ENCODE measurements at places on chromosomes 7 and 10.
A peak's percentile ranks its signal among the peaks of the same experiment; 100 is the strongest.

DNA sequence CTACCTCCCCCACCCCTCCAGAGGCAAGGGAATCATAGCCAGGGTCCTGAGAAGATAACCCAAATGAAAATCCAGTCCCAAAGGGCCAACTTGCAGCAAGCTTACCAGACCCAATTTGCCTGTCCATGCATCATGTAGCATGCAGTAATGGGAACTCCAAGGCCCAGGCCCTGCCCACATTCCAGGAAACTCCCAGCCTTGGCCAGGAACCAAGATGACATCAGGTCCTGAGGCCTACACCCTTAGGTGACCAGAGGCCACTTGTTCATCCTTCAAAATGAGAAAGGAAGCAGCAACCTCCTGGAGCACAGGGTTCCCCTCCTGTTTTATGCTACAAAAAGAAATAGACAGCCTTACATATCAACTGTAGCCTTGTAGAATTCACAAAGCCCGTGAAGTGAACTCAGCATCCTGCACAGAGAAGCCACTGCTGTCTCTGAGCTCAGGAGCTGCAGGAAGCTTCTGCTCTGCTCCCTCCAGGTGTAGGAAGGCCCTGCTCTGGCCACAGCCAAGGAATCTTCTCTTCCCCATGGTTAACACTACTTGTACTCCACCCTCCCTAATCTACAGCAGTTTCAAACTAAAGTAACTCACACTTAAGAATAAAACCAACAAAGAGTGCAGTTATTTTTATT lies 30.3 kb upstream of the GRB10 start:
- DNase-seq: no peak

DNA sequence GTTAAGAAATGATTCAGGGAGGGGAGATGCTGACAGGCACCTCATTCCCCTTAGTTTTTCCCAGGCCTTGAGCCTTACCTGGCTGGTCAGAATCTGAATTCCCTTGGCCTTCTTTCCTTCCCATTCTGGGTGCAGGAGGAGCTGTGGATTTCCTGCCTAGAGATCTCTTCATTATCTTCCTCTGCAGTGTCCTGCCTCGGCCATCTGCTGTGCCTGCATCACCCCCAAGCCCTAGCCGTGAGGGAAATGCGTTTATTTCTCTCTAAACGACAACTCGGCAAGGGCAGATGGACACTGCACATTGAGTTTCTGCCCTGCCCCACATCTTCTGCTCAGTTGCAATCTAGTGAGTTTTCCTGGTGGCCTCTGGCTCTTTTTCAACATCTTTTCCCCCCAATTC lies 26.7 kb downstream of the ZCWPW1 start:
- DNase-seq: no peak

DNA sequence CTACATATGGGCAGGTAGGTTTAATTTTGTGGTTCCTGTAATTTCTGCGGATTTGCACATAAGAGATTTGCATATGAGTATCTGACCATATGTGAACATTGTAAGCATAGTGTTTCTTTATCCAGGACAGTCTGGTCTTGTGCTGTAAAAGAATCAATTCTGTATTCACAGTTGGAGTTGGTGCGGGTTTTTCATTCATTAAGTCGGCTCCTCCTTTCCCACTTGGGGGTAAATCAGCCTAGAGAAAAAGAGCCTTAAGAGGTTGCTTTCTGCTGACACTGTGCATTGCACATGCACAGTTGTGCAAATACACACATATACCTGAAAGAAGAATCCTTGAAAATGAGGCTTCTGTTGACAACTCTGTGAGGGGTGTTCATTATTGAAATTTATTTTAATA lies 6.1 kb upstream of the CYP26C1 start:
- no peak for DNase-seq

DNA sequence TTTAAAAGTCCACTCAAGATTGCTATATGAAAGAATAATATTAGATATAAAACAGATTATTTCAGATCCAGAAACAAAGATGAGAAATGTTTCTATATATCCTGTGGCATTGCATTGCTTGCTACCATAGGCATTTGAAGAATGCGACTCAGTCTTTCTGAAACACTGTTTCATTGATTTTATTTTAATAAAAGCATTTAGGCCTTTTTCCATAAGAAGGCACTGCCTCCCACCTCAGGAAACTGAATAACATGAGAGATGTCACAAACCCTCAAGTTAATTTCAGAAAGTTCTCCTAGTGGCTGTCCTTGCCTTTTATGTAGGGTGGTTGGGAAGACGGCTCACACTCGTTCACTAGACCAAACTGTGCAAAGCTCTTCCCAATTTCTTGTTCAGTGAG lies 23.3 kb downstream of the PRPS1L1 start:
- DNase-seq: no peak

DNA sequence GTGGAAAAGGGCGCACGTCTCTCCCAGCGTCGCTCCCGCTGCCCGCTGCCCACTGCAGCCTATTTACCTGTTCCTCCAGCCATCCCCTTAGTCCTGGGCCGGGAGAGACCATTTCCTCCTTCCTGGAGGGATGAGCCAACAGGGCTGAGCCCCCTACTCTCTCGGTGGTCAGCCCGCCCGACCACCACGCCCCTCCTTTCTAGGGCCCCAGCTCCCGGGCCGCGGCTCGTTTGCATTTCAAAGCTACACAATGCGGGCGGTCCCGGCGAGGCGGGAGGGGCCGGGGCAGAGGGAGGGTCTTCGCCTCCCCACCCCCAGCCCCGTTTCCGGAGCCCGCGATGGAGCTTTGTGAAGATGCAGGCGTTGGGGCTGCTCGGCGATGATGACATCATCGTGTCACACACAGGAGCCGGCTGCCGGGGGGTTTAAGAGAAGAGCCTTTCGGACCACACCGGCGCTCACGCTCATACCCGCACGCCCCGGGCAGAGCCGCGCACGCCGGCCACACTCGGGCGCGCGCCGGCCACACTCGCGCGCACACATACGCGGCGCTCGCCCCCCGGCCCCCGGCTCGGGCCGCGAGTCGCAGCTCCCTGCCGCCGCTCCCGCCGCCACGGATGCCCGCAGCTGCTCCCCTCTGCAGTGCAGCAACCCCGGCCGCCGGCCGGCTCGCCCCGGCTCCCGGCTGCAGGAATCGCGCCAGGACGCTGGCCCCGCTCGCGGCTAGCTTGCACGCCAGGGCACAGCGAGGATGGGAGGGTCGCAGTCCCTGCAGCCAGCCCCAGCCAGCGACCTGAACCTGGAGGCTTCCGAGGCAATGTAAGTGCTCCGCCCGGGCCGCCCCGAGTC lies 107.7 kb upstream of the BTBD16 start:
- peak; percentile 73 for DNase-seq

GRCh38 chr7:129176916-129177710 lies 11.3 kb upstream of the SMO start:
- DNase-seq: no peak

DNA sequence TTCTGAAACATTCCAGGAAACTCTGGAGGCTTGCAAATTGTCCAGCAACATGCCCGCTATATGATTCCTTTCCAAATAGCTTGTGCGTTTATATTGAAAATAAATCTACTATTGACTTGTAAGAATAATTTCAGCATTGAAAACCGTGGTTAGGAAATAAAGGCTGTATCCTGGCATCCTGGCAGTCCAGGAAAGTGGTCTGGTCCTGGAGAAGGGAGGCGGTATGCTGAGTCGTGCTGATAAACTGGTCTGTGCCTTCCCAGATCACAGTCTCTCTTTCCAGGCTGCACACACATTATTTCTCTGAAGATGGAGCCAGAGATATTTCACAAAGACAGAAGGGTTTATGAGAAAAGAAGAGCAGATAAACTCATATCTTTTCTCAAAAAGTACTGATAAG lies 350.1 kb upstream of the COBL start:
- DNase-seq: no peak

- no peak for DNase-seq
Observed at GRCh38 chr7:1321411-1322239, 89.0 kb downstream of the UNCX start.

- no peak for DNase-seq
Observed at GRCh38 chr7:108017776-108018151, 14.8 kb upstream of the LAMB1 start.

- DNase-seq: no peak
Observed at GRCh38 chr10:130542761-130543160, 406.6 kb downstream of the GLRX3 start.

DNA sequence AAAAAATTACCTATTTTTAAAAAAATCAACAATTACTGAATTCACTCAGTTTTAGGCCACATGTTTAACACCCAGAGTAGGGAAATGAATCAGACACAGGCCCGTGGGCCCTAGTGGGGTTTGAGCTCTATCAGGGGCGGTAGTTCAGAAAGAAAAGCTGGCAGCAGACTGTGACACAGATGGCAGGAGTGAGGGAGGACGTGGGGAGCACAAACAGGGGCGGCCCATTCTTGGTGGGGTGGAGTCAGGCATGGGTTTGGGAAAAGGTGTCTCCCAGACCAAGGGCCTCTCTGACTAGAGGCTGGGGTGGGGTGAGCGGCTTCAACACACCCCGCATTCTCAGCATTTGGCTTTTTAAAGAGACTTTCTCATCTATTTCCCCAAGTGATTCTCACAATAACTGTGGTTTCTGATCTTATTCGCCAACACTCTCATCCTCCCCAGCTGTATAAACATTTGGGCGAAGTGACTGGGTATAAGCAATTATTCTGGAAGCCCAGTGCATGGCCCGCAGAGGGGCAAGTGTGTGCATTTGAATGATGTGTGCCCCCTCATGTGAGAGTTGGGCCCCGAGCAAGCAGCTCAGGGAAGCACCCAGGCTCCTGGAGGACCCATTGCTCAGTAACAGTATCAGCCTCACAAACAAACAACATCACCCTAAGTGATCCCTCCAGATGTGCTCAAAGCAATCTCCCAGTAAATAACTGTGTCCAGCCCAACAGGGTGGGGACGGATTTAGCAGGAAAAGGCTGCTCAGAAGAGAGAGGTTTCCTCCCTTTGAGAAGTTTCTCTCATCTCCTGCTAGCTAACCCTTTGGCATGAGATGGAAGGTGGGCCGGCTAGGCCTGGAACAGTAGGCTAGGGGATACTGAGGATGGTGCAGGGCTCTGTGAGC lies 437.6 kb upstream of the ZMIZ1 start:
- DNase-seq: no peak

DNA sequence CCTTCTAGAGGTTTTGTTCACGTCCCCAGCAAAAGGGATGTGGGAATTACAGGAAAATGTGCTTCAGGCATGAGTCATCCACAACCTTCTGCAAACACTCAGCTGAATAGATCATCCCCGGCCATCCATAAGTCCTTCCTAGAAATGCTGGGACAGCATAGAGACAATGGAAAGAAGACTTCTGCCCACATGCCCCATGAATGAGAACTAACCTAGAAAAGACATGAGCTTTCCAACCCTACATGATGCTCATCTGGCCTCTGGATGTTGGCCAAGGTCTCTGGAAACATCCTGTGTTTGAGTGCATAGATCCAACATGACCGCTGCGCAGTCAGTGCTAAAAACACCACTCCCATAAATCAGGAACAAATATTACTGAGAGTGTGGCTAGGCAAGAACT lies 277.5 kb downstream of the PLXNA4 start:
- DNase-seq: no peak

GRCh38 chr10:17873946-17874345 lies 64.8 kb downstream of the MRC1 start:
- no peak for DNase-seq

GRCh38 chr7:44729949-44730590 lies 18.6 kb upstream of the ZMIZ2 start:
- no peak for DNase-seq

GRCh38 chr10:19961076-19962053 lies 145.1 kb downstream of the PLXDC2 start:
- no peak for DNase-seq

- DNase-seq: no peak
Observed at GRCh38 chr7:120981888-120982615, 6.5 kb upstream of the CPED1 start.

DNA sequence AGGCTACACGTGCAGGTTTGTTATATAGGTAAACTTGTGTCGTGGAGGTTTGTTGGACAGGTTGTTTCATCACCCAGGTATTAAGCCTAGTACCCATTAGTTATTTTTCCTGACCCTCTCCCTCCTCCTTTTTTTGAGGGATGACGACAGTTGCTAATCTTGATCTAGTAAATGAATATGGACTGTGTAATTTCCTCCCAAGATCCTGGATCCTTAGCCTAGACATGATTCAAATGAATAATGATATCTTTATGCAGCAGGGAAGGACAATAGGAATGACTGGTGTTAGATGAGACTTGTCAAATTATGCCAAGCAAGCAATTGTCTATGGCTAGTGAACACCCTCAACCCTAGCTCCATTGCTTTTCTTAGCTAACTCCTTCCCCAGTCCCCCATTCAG lies 156.2 kb downstream of the PLPP4 start:
- DNase-seq: no peak

- no peak for DNase-seq
Observed at GRCh38 chr7:34070511-34071323, 165.4 kb downstream of the BMPER start.

- DNase-seq: no peak
Observed at GRCh38 chr10:77084431-77085144, 553.0 kb downstream of the KCNMA1 start.

- DNase-seq: peak; percentile 20
Observed at GRCh38 chr7:44884621-44885393, 523 bp downstream of the PURB start.

- DNase-seq: no peak
Observed at GRCh38 chr7:140192620-140193019, 15.8 kb upstream of the KDM7A start.

DNA sequence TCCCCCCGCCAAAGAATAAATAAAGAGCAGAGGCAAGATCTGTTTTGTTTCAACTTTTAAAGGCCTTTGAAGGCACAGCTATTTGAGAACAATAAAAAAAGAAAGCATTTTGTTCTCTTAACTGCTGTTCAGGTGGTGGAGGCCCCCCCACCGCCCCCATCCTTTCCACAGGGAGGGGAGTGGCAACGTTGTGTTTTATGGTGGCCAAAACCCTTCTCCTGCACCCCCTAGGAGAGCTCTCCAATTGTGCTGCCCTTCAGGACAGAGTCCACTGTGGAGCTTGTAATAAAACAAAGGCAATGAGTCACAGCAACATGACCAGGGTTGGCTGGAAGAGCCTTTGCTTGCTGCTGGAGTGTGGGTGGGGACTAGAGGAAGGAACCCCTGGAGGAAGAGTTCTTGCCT lies 987.9 kb downstream of the KCNMA1 start:
- no peak for DNase-seq

DNA sequence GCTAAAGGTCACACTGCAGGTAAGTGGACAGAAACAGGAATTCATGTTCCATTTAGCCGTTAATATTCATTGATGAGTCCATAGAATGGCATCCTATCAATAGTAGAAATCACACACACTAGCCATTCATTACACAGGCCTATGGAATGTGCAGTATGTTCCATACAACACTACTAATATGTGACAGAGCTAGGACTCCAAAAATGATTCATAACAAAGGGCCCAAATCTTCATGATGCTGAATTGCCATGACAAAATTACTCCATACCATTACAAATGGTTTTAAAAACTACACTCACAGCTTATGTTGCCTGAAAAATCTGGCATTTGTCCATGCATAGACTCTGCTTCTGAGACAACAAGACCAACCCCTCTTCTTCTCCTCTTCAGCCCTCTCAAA lies 549.1 kb downstream of the XPNPEP1 start:
- DNase-seq: no peak
